RWPE1 (cell line): ENCODE measurements at places on chromosomes 2 and 18.

DNA sequence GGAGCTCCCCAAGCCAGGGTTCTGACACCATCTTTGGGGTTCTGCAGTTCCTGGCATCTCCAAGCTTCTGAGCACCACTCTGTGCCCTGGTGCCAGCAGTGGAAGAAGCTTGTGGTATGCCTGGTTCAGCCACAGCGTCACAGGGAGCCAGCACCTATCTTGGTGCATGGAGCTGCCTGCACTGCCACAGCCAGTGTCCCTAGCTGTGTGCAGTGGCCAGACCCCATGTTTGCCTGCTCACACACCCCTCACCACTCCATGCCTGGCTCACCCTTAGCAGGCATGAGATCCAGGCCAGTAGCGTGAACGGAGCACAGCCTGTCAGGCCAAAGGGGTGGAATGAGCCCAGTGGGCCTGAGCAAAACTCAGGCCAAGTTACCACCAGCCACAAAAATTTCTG is 290.2 kb upstream of the LRATD1 start:
- DNase-seq = no peak

DNA sequence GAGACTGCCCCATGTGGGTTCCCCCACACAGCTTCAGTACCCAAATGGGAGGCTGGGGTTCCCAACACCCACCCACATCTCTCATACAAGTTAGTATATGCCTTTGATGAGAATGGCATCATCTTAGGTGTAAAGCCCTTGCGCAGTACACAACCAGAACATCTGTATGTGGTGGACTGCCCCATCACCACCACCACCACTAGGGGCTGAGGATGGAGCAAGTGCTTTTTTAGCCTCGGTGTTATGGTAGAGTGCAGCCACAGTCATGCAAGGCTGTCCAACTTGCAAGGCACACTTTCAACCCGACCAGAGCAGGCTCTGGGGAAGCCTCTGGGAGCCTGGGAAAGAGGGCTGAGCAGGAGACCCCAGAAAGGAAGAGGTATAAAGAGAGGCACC is 241.2 kb downstream of the TFCP2L1 start:
- no peak for DNase-seq

DNA sequence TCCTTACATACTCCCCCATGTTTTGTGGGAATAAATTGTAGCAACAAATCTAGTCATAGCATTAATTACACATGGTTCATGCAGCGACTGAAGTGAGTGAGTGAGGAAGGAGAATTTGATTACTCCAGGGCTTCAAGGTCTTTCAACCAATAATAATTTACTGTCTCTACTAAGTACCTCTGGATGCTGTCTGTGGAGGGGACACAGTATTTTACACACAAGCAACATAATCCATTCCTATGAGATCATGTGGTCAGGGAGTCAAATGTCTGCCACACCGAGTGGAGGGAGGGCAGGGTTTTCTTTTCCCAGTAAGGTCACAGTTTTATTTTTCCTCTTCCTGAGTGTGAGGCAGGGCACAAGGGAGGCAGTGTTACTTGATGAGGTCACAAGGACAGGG is 334.7 kb upstream of the CELF4 start:
- no peak for DNase-seq

DNA sequence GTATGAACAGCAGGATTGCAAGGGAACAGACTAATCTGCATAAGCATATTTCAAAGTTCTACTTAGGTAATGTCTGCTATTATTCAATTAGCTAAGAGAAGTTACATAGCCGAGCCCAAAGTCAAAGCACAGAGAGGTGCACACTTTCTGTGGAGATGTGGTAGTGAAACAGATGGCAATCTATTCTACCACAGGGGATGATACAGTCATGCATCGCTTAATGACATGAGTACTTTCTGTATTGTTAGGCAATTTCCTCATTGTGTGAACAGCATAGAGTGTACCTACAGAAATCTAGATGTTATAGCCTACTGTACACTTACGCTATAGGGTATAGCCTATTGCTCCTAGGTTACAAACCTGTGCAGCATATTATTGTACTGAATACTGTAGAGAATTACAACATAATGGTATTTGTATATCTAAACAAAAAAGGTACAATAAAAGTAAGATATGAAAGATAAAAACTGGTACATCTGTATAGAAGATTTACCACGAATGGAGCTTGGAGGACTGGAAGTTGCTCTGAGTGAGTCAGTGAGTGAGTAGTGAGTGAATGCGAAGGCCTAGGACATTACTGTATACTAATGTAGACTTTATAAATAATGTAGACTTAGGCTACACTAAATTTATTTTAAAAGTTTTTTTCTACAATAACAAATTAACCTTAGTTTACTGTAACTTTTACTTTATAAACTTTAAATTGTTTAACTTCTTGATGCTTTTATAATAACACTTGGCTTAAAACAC is 197.6 kb downstream of the MBD5 start:
- no peak for DNase-seq

GRCh38 chr2:8633735-8634313 is 48.0 kb upstream of the ID2 start:
- no peak for DNase-seq

DNA sequence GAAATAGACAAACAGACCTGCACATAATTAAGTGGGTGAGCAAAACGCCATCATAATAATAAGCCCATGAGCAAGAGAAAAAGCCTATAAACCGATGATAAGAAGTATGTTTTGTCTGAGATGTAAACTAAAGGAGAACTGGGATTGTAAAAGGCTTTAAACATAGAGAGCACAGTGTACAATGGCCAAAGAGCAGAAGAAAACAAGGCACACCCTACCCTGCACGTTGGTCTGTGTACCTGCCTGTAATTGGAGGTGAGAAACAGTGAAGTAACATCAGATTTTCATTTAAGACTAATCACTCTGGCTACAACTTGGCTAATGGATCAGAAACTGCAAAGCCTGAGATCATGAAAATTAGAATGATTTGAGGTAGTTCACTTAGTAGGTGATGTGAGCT is 1094.7 kb upstream of the GYPC start:
- no peak for DNase-seq

DNA sequence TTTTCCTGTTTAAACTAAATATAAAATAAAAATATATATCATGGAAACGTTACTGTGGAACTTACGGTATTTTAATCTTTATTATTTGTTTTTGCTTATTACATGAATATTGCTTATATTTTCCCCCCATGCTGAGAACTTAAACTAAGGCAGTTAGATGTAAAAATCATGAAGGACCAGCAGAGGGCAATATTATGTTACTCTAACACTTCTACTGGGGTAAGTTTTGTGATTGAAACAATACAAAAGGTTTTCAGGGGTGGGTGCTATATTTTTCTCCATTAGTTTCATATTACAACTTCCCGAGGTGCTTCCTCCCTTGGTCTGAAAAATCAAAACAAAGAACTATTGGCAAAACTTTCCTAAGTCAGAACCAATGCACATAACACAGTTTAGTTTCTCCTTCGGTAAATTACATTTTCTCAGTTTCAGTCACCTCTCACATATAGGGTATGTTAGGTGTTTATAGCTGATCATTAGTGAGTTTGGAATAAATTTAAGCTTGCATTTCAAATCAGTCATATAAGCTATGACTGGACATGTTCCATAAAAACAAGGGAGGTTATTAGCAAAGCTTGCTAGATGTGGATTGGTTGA is 54.8 kb downstream of the ZNF407 start:
- peak; percentile 45 for DNase-seq

DNA sequence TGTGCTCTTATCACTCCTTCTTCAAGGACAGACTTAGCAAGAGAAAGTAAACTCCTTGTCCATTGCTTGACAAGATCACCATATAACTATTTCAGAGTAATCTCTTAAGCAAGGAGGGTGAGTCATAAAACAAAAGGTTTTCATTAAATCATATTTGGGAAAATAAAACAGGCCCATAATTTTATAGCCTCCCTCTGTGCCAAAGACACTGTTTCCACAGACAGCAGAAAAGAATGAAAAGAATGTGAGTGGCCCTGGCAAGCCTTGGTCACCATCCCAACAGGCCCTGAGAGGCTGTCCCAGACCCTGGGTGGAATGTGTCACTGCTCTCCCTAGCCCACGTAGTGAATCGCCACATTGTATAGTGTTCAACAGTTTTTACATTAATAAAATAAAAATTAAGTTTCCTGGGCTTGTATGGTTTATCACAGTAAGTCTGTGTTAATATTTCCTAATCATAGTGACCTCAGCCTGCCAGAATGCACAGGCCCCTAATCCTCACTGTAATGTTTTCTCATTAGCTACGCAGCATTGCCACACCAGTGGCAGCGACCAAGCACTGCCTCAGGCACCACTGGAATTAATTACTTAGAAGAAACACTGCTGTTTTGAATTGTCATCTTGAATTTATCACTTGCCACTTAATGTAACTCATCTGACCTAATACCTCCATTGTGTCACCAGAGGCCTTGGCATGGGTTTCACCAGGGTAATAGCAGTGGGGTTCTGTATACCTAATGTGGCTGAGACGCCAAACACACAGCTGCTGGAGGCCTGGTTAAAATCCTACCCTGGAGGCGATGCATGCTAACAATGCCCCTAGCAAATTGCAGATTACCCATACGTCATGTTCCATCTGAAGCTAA is 401.9 kb downstream of the LNPK start:
- peak; percentile 18 for DNase-seq

DNA sequence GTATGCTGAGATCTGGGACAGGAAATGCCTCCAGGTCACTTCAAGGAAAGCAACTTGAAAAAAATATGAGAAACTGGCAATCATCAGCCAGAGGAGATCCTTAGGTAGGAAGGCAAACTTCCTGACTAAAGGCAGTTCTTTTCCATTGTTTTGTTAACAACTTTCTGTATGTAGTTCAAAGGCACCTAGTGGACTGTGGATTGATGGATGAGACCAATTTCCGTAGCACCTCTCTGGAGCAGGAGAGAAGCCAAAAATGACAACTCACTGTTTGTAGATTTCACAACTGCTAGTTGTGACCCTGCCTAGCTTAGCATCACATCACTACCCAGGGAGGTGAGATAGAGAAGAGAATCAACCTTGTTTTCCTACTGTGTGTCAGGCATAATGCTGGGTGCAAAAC is 21.8 kb upstream of the NOSTRIN start:
- no peak for DNase-seq

- DNase-seq = no peak
Observed at GRCh38 chr18:33656889-33657448, 79.0 kb downstream of the ASXL3 start.

- no peak for DNase-seq
Observed at GRCh38 chr2:73076701-73077423, 5.3 kb upstream of the SFXN5 start.

- DNase-seq = no peak
Observed at GRCh38 chr2:47843407-47843806, 60.5 kb downstream of the MSH6 start.

- DNase-seq = no peak
Observed at GRCh38 chr2:54579682-54580620, 123.8 kb downstream of the SPTBN1 start.

GRCh38 chr2:26847655-26848335 is at the start of gene DPYSL5:
TSS of gene DPYSL5 (plus strand) at chr2:26848132. CDS start at chr2:26898500, 50,368 bp downstream.
- DNase-seq = no peak

DNA sequence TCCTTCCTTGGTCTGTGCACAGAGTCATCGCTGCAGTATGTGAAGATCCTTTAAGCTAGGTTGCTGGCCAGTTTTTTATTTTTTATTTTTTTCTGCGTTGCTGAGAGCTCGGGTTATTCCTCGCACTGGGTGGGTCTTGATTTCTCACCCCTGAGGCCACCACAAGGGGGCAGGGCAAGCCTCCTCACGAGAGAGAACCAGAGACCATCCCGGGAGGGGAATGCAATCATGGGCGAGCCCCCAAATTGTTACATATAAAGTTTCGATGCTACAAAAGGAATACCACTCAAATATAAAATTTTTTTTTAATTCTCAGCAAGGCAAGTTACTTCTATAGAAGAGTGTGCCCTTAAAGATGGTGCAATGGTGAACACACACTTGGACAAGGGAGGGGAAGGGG is 24.9 kb downstream of the HTR2B start:
- DNase-seq = no peak

GRCh38 chr2:24577481-24577880 is 86.4 kb downstream of the NCOA1 start:
- DNase-seq = no peak

DNA sequence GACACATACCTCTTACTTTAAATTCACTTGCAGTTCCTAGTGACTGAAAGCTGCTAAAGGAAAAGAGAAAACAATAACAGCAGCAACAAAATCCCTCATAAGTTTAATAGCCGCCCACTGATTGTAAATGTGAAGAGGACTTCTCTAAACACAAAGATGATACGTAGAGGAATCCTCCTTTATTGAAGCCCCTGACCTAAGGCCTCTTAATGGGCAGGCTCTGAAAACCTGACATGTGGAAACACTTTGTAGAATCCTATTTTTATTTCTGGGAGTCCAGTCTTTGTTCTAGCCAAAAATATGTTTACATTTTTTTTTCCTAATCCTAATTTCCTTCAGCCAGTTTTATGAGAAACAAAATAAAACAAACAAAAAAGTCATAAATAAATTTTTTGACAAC is 1277.7 kb upstream of the CELF4 start:
- DNase-seq = no peak

- DNase-seq = peak; percentile 28
Observed at GRCh38 chr2:188628989-188629752, 337.5 kb downstream of the GULP1 start.

DNA sequence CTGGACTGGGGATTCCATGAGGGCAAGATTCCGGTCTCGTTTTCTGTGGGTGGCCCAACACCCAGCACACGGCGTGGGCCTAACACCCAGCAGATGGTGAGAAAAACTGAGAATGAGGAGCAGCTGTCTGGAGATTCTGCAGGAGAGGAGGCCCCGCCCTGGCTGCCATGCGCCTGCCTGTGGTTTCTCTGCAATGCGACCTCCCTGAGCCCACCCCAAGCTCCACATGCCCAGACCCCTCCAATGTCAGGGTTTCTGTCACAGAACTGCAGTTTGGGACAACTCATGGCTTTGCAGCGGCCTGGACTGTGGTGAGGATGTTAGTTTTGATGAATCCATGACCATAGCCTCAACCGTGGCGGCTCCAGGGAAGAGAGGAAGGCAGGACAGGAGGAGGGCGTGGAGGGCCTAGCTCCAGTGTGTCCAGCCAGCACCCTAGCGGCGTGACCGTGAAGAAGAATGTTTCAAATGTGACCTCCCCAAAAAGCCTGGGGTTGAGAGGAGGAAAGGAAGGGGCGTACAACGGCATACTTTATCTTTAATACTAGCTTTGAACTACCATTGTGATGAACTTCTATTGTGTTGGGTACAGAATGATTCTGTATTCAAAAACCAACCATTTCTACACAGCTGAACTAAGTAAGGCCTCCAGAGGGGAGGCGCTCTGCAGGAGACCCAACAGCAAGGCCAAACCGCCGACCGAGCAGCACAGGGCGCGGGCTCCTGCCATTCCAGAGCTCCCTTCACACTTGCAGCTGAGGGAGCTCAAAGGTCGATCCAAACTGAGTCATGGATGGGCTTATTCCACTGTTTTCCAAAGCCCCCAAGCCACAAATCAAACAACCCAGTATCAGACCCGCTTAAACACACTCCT is 3.4 kb downstream of the PXDN start:
- DNase-seq = no peak

- no peak for DNase-seq
Observed at GRCh38 chr2:239425631-239426030, 24.8 kb upstream of the HDAC4 start.
